ENCODE measurements at places on chromosomes 12 and 14. TPM values are rescaled to one million over a fixed set of nuclear protein-coding genes. Genes with fewer than 3 reads are reported as not detected.

- peak; percentile 48 for DNase-seq
These were observed 11.8 kb downstream of the COPS7A start for GRCh38 chr12:6735448-6736191.

PELI2 gene
- 28.3 TPM for polyA plus RNA-seq

COX8C gene
- polyA plus RNA-seq, result 0.71 TPM

ATP5F1B gene
- 1,192 TPM for polyA plus RNA-seq

GRCh38 chr14:105072892-105073719, 7.9 kb upstream of the GPR132 start:
- no peak for DNase-seq

- no peak for DNase-seq
These were observed 154.9 kb downstream of the DYRK2 start for GRCh38 chr12:67803278-67803993.

PZP gene
- polyA plus RNA-seq, result 0.55 TPM

HECTD1 gene
- polyA plus RNA-seq, result 219 TPM

GRCh38 chr12:3189282-3189681, 112.1 kb downstream of the TSPAN9 start:
- no peak for DNase-seq

- no peak for DNase-seq
These were observed 141.6 kb upstream of the AVPR1A start for GRCh38 chr12:63292471-63293221.

PTCSC3 gene
- 0.67 TPM for polyA plus RNA-seq

HECTD4 gene
- 70.7 TPM for polyA plus RNA-seq

DNA sequence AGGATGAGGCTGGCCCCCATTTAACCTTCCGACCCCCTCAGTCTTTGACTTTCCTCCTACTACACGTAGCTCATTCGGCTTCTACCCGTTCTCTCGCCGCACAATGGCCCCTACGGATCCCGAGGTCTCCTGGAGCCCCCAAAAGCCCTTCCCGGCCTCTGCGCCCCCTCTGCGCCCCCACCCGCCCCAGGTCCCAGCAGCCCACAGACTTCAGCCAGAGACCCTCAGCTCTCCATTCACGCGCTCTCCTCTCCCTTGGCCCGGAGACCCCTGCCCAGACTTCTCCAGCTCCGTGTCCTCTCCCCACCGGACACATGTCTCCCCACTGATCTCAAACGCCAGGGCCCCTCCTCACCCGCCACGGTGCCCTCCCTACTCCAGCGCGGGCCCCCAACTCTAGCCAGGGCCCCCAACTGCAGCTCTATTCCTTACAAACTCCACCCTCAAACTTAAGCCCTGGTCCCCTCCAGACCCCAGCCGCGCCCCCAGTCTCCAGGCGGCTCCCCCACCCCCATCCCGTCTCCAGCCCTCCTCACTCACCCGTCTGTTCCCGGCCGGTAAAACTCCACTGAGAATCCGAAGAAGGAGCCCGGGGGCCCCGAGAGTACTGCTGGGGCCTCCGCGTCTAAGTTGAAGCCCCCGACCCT, 502 bp downstream of the ITGA5 start:
- DNase-seq, result no peak

- no peak for DNase-seq
These were observed 7.6 kb downstream of the YBX3 start for GRCh38 chr12:10715491-10715890.

DNA sequence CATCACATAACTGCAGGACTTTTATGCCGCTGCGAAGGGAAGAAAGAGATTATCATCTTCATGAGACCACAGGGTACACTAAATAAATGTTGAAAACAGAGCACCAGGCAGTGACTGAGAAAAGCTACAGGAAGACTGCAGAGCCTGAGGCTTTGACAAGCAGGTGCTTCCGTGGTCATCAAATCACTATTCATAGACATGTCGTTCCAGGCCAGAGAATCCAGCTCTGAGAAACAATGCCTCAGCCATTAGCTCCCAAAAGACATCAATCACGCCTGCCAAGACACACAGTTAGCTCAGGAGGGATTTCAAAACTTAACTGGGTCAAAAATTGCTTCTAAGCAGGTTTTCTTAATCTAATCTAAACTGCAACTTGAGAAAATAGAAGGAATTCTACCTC, 47.2 kb upstream of the GARIN6 start:
- no peak for DNase-seq

GRCh38 chr14:105136401-105137322, 31.9 kb downstream of the JAG2 start:
- DNase-seq, result no peak

GRCh38 chr14:74951443-74952179, 3.8 kb downstream of the PGF start:
- DNase-seq, result no peak

- DNase-seq, result peak; percentile 73
These were observed 883 bp downstream of the FOXJ2 start for GRCh38 chr12:8033153-8034044.

- no peak for DNase-seq
These were observed 181.1 kb downstream of the ESR2 start for GRCh38 chr14:64112867-64113678.

RPL10L gene
- not detected for polyA plus RNA-seq

GRCh38 chr14:90017371-90017770, 44.4 kb upstream of the KCNK13 start:
- no peak for DNase-seq

PRH2 gene
- polyA plus RNA-seq, result 0.50 TPM

CNTN1 gene
- polyA plus RNA-seq, result 35.7 TPM

DNA sequence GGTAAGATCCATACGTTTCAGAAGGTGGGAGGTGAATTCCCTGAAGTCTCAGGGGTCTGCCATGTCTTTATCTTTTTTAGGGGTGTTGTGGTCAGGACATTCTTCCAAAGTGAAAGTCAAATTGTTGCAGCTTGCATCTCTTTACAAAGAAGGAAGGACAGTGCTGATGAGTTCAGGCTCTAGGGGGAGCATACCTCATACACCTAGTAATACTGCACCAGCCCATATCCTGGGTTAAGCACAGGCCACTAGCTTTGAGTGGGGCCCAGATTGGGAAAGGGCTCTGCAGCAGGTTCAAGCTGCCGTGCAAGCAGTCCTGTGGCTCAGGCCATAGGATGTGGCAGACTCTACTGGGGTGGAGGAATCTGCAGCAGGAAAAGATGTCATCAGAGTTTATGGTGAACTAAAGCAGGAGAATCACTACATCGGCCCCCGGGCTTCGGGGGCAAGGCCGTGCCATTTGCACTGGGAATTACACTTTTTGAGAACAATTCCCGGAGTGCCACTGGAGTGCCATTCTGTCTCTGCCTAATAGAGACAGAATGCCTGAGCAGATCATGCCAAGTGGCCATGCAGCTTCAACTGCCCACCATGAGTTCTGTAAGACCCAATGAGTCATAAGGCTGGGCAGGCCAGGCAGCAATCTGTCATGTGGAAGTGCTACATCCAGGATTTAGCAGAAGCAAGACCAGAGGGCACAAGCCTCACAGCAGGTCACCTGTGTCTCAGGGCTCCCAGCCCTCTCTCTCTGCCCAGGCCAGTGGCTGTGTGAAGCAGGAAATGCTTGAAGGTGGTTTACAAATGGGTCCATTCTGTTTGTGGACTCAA, 32.3 kb downstream of the DIO3 start:
- DNase-seq, result no peak

GRCh38 chr12:42372154-42372791, 46.3 kb downstream of the PPHLN1 start:
- peak; percentile 34 for DNase-seq

GRCh38 chr12:117444781-117445180, 83.4 kb upstream of the NOS1 start:
- no peak for DNase-seq

JAG2 gene
- 7.5 TPM for polyA plus RNA-seq

GYS2 gene
- polyA plus RNA-seq, result 0.17 TPM

TAS2R8 gene
- not detected for polyA plus RNA-seq

DNA sequence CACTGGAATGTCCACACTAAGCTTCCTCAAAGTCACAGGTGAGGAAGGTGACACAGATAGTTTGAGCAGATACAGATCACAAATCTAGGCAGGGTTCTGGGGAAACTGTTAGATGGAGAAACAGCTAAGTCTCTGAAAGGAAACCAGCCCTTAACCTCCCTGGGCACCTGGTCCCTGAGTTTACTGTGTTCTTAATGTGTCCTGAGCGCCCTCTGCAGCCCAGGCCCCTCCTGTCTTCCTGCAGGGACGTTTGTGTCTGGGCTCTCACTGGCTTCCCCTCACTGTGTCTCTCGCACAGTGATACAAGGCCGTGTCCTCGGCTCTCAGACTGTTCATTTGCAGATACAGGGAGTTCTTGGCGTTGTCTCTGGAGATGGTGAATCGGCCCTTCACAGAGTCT, 684.3 kb downstream of the TMEM121 start:
- DNase-seq, result no peak

KRR1 gene
- polyA plus RNA-seq, result 104 TPM

CCDC197 gene
- polyA plus RNA-seq, result not detected

- no peak for DNase-seq
These were observed 3.2 kb upstream of the CLEC4C start for GRCh38 chr12:7750350-7750749.

CD4 gene
- 25.5 TPM for polyA plus RNA-seq

DNA sequence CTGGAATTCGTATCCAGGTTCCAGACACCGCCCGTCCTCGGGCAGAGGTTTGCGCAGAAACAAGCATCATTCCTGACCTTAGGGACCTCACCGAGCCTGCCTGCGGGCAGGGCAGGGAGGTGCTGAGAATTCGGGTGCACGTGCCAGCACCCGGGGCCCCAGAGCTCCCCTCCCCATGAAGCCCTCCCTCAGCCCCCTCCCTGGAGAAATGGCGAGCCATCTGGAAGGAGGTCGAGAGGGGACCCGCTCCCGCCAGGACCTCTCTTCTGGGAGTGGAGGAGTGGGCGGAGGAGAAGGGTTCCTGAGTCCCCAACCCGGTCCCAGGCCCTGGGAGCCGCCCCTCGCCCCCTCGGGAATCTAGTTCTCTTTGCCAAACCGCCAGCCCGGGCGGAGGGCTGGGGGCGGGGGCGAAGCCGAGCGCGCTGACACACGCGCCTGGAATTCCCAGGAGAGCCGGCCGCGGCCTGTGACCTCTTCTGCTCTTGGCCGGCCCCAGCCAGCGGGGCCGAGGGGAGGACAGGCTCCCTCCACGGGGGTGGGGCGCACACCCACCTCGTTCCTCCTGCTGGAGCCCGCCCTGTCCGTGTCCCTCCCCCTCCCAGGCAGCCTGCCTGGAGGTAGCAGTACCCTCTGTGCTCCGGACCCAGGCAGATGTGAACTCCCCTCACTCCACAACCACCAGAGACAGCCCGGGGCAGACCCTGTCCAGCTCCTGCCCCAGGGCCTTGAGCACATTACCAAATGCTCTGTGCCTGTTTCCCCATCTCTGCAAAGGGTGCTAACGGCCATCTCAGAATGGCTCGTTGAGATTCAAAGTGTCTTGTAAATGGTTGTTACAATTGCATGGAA, 23.0 kb upstream of the GPR132 start:
- peak; percentile 44 for DNase-seq

GRCh38 chr14:64549791-64550620, at the start of gene PPP1R36:
Gene PPP1R36 (plus strand): TSS chr14:64549961. CDS start chr14:64549998, 37 bp downstream.
- no peak for DNase-seq

ASIC1 gene
- polyA plus RNA-seq, result 5.8 TPM
